CD4-positive, alpha-beta T cell treated with Interleukin-21 for 1 hour (primary cell): ENCODE measurements at places on chromosomes 16 and 17.

DNA sequence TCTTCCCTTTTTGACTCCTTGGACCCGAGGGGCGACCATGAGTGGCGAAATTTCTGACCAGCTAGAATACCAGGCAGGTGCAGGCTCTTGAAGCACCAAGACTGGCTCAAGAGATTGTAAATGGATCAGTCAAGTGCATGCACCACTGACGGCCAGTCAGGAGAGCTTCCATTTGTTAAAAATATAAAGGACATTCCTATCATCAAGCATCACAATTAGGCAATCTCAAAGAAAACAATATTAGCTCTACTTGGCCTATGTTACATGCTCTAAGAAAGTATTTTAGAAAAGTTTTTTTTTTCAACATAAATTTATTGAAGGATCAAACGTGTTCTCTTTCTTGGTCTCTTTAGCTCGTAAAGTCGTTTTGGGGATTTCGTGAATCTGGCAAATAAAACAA is 1.5 kb upstream of the PRKCA start:
- DNase-seq, result no peak

DNA sequence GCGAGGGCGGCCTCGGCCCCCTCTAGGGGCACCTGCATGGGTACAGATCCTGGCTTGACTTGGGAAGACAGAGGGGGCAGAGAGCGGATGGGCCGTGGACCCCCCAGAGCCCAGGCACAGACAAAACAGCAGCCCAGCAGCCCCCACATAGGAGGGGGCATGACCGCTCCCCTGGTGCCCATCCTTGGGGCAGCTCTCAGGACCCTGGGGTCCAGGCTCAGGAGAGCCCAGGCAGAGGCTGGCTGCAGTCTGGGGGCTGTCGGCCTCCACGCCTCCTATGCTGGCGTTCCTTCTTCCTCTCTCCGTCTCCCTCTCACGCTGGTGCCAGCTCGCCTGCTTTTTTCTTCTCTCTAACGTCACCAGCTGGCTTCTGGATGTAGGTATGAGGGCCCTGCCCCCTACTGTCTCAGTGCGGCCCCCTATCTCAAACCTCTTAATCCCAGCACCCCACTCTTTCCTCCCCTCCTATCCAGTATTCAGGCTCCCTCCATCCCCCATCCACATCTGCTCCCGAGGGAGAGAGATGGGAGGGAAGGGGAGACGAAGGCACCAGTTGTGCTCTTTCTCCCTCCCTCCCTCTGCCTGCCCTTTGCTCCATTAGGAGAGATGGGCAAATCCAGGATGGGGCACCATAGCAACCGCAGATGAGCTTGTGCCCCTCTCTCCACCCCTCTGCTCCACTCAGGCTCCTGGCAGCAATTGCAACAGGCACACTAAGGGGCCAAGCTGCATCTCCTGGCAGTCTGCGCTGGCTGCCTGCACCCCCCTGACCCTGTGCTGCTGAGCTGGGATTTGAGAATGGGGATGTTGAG is at the start of gene GPR179:
TSS of gene GPR179 (minus strand) at position 349 of the 812 bp plus-strand sequence. CDS start at position 182, 167 bp downstream.
- no peak for DNase-seq

- no peak for DNase-seq
These were observed 49.8 kb upstream of the KLHDC4 start for GRCh38 chr16:87815567-87815966.

- DNase-seq, result peak; percentile 37
These were observed 6.6 kb downstream of the PRSS8 start for GRCh38 chr16:31128711-31129567.

DNA sequence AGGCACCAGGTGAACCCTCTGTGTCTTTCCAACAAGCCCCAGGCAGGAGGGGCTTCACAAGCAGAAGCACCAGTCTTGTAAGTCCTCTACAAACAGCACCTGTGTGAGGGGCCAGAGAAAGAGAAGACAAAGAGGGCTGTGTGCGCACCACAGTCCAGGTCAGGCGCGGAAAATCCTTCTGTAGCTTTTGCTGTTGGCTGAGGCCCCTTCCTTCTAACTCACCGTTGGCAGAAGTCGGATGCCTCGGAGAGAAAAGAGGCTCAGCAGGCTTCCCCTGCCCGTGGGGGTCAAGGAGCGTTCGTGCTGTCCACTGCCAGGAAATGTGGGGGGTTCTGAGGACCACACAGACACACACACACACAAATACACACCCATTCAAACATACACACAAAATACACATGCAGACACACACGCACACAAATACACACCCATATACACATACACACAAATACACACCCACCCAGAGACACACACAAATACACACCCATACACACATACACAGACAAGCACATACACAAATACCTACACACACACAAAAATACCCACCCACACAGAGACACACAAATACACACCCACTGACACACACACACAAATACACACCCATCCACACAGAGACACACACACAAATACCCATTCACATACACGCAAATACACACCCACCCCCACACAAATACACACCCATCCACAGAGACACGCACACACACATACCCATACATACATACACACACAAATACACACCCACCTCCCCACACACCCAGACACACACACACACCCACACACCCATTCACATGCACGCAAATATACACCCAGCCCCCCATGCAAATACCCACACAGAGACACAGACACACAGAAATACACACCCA is 6.8 kb downstream of the ZG16B start:
- no peak for DNase-seq

GRCh38 chr16:5377280-5377898 is 279.8 kb upstream of the EEF2KMT start:
- DNase-seq, result no peak
